ENCODE measurements at places on chromosomes 3 and 15.

DNA sequence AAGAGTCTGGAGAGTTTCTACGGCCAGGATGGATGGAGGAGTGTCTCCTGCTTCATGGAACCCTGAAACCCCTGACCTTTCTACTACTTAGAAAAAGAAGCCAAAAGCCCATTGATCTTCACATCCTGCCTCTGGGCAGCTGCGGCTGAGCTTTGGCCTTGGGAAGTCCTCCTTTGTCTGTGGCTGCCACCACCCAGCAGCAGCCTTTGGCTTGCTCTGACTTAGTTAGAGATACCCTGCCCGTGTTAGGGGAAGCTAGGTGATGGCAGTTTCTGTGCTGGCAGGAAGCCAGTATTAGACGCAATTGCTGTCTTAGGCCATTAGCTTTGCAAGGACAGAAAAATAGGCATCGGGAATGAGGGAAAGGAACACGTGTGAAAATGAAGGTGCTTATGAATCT, 18.8 kb downstream of the APH1B start:
- DNase-seq: no peak

- no peak for DNase-seq
Measured at GRCh38 chr15:26260517-26261133, 397.5 kb upstream of the ATP10A start.

DNA sequence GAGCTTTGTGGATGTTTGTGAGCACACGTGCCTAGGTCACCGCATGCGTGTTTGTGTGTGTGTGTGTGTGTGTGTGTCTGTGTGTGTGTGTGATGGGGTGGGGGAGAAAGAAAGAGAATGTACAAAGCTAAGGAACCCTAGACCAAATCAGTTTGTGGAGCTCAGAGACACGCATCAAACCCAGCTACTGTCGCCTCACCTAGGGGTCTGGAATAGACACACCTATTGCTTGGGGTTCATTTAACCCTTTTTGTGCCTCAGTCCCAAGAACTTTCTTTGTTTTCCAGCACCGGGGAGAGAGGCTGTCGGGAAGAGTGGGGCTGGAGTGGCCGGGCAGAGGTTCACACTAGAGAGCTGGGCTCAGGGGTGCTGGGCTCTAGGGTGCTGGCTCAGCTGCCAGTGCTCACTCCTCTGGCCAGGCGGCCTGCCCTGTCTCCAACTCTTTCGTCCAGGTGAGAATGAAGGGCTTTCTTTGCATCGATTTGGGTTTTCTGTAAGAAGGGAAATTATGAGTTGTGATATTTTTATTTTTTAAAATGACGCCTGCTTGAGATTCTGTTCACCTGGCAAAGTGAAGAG, 221.6 kb downstream of the MEIS2 start:
- DNase-seq: no peak

DNA sequence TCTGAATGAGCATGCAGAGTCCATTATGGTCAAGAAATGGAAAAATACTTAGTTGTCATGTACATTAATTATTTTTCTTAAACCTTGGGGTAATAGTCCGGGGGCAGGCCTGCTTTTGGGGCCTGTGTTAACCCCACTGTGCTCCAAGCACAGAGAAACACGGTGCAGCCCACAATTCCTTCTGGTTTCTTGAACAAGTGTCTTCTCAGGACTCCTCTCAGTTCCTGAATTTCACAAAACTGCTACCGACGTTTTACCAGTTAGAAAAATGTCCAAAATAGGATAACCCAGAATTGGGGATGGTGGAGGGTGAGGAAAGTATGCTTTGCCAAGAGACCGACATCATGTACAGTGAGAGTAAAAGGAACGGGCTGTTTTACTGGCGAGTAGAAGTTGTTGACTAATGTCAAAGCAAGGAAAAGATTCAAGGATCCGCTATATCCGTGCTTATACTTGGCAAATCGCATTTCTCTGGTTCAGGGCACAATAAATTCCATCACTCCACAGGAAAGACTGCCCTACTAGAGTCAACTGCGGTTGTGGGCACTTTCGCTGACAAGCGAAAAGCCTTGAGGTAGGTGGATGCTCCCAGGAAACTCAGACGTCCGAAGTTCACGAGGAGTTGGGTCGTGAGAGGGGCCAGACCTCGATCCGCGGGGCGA, 495 bp upstream of the NXPE3 start:
- DNase-seq: no peak

GRCh38 chr3:80556763-80557162, 789.0 kb upstream of the ROBO1 start:
- DNase-seq: no peak

DNA sequence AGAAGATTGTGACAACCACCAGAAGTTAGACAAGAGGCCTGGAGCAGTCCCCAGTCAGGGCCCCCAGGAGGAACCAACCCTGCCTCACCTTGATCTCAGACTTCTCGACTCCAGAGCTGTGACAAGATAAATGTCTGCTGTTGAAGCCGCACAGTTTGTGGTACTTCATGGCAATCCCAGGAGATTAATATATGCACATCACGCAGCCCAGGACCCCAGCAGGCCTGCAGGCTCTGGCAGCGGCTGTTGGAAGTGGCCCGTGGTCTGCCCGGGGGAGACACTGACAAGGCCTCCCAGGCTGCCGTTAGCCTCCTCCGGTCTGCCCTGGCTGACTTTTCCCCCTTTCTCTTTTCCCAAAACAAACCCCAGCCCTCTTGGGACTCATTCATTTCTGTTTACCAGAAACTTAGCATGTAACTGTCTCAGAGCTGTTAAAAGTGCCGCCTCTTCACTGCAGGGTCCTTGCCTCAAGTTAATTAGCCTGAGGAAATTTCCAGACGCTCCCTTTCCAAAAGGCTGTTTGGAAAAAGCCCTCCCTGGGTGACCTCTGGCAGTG, 183.5 kb upstream of the LYSMD4 start:
- DNase-seq: no peak

GRCh38 chr15:66894986-66895780, 170.2 kb upstream of the SMAD3 start:
- DNase-seq: no peak

- no peak for DNase-seq
Measured at GRCh38 chr15:96347181-96348111, 16.9 kb downstream of the NR2F2 start.

DNA sequence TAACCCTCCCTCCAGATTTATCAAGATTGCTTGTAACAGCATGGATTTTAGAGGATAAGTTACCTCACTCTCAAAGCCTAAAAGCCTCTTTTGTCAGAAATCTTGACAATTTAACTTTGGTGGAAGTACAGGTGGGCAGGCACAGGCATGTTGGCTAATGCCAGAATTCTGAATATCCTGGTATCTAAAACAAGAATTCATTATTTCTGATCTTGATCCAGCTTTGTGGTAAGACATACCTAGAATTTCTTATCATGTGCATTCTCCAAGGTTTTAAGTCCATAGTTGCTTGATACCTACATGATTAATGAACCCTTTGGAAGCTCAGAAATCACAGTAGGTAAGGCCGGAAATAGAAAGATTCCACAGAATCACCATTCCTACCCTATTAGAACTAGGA, 109.9 kb upstream of the TTC14 start:
- no peak for DNase-seq

- DNase-seq: no peak
Measured at GRCh38 chr3:185071287-185071800, 81.5 kb downstream of the C3orf70 start.

DNA sequence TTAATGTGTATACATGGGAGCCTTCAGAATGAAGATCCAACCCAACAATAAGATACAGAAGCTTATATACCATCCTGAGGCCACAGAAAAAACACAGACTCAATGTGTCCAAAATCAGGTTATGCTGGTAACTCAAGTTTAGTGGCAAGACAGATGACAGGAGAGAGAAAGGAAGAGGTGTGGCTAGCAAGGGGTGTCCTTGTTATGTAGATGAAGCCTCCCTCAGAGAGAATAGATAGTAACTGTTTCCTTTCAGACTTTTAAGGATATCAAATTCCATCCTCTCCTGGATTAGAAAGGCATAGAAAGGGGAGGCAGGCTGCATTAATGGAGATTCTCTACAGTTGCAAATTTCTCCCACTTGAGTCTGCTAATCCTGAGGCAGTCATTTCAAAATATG, 447.4 kb downstream of the GABRB3 start:
- DNase-seq: no peak

DNA sequence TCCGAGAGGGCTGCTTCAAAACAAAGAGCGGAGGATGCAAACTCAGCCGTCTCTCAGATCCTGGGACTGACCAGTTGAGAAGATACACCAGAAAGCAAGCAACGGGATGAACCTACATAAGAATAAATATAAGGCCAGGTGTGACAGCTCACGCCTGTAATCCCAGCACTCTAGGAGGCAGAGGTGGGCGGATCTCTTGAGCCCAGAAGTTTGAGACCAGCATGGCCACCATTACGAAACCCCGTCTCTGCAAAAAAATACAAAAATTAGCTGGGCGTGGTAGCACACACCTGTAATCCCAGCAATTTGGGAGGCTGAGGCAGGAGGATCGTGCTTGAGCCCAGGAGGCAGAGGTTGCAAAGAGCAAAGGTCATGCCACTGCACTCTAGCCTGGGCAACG, 31.7 kb downstream of the RBPMS2 start:
- no peak for DNase-seq

DNA sequence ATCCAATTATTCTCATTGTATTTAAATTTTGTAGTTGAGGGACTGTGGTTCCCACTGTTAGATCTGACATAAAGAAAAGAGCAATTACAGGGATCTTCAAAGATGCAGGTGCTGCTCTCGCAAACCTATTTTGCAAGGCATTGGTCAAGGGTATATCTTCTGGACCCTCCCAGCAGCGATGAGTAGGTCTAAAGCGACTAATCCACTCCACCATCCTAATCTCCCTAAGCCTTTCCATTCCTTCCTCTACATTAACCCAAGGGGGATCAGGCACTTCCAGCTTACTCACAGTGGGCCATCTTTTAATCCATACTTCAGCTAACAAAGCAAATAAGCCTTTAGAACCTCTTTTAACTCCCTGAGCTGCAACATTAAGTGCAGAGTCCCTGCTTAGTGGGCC, 37.0 kb upstream of the CPOX start:
- DNase-seq: no peak

DNA sequence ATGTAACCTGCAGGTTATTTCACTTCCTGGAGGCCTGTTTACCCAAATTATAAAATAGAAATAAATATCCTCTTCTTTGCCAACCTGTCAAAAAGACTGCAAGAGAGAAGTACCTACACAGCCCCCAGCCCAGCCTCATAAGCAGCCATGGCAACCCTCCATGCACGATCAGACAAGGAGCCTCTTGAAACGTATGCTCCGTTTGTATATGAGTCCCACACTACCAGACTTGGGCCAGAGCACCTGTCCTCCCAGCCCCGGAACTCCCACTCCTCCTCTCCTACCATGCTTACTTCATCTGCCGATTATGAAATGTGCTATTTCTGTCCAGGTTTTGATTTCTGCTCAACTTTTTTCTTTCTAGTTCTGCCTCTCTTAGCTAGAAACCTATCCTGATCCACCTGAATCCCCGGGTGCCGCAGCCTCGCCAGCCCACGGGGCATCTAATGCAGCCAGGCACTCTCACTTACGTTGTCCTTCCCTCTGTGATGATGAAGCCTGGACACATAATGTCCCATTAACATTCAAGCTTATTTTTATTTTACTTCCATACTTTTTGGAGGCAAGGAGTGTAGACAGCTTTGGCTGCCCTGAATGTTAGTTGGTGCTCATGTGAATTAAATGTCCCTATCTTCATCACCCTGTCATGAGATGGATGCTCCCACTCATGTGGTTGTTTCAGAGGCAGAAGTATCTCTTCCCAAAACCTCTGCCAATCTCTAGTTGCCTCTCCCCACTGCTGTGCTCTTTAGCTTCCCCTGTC, 73.8 kb downstream of the MB21D2 start:
- DNase-seq: no peak

DNA sequence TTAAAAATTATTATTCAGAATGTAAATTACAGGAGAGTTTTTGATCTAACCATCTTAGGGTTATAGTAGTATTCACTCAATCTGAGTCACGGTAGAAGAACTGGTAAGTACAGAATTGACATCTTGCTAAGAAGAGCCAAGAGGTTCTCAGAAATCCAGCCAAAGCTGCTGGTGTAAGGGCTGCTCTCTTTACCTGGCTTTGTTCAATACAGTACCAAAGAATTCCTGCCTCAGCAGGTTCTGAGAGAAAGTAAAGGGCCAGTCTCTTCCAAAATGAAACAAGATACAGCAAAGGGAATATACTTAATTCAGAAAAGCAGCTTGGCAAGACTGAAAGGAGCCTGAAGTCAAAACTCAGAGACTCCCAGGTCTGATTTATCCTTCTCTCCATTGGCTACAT, 193.1 kb downstream of the TNIK start:
- no peak for DNase-seq

GRCh38 chr15:88241060-88241459, 15.5 kb downstream of the NTRK3 start:
- DNase-seq: no peak

GRCh38 chr3:61559136-61559731, 2.1 kb upstream of the PTPRG start:
- no peak for DNase-seq

DNA sequence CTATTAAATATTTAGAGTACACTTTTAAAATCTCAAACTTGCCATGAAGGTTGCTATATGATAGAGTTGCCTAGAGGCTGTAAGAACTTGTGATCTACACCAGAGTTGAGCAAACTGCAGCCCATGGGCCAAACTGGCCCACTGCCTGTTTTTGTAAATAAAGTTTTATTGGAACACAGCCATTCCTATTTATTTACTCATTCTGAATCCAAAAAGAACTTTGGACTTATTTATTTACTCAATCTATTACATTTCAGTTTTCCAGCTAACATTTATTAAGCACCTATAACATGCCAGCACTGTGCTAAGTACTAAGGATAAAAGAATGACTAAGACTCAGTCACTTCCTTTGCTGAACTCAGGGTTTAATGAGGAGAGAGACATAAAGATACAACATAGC, 403.6 kb downstream of the ERC2 start:
- DNase-seq: no peak

DNA sequence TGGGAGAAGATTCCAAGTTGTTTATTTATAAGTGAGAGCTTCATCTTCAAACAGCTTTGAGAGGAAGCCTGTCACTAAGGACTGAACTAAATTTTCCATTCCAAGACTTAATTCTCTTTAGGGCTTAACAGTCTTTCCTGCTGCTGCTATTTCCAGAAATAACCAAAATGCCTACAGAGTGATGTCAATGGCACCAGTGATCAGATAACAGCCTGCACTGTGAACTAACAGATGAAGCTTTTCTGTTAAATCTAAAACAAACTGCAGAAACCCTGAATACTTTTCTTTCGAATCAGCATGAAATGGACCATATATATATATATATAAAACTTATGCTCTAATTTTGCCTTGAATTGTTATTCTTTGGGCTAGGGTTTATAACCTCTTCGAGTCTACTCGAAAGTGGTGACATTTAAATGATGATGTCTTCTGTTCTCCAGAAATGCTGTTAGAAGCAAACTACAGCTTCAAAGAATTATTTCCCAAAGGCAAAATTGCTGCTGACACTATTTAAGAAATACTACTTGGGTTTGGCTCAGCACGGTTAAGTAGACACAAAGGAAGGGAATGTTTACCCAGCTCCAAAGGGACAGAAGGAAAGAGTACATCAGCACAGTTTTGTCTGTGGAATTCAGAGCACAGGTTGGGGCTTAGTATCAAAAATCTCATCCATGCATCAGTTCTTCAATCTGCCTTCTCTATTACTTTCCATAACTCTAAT, 238.5 kb upstream of the LRRN1 start:
- DNase-seq: no peak

Data from HuH-7.5 (cell line).